ENCODE measurements at places on chromosomes 5 and 9. TPM values are rescaled to one million over a fixed set of nuclear protein-coding genes. Genes with fewer than 3 reads are reported as not detected.

DNA sequence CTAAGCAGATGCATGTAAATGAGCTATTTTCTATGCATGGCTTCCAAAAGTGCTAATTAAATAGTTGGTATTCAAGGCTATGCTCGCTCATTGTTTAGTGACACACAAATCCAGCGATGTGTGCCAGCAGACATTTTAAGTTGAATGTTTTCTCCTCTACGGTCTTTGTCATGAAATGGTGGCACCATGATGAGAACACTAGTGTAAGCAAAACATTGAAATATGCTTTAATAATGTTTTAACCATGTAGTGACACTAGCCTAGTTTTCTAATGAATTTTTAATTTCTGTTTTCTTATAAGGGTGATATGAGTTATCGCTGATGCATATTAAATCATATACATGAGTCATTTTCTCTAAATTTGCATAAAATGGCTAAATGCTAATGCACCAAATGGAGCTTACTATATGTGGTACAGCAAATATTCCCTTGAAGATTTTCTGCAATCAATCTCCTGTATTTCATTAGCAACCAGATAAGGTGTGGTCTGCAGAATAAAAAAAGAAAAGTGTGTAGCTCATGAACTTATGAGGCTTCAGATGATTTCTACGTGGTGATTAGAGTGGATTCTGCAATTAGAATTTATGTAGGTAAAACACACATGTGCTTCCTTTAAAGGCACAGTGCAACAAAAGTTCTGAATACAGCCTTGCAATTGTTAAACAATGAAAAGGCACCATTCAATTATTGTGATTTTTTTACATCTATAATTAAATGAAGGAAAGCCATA lies 226.6 kb downstream of the MEF2C start:
- no peak for DNase-seq
- H3K27ac ChIP-seq, result no peak overlapping the region
- H3K4me3 ChIP-seq, result no peak overlapping the region
- peaks cover 19% of the 10 kb centered on the region for H3K4me1 ChIP-seq
- peaks cover 19% of the 10 kb centered on the region for H3K27me3 ChIP-seq

DNA sequence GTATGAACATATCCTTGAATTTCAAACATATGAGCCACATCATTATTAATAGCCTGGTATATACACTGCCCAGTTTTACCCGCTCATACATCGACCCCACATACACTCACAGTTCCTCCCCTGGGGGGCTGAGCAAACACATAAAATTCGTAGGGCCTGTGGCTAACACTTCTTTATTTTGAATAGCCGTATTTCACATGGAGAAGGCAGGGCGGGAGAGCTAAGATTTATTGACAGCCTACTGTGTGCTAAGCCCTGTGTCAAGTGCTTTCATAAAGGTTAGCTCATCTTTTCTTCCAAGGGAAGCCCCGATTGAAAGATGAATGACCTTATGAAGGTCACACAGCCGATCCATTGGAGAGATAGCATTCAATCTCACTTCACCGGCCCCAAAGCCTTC lies 134.4 kb downstream of the ENC1 start:
- no peak overlapping the region for H3K4me3 ChIP-seq
- no peaks in the 10 kb centered on the region for H3K4me1 ChIP-seq
- H3K27ac ChIP-seq, result no peak overlapping the region
- no peaks in the 10 kb centered on the region for H3K36me3 ChIP-seq
- DNase-seq, result no peak

DNA sequence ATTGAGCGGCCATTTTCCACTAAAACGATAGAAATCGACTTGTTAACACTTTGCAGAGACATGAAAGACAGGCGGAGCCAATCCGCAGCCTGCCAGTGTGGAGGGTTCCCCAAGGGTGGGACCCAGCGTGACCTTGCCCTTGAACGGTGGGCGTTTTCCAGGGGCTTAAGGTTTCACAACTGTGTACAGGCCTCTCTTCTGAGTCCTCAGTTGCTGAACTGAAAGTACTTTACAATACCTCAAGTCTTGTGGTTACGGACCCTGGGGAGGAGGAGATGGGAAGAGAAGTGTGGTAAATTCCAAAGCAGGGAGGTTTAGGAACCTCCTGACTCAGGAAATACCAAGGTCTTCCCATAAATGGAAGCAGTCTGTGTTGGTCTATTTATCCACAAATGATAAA lies 68.2 kb upstream of the CKMT2 start:
- no peaks in the 10 kb centered on the region for H3K4me1 ChIP-seq
- DNase-seq, result no peak
- H3K27ac ChIP-seq, result no peak overlapping the region
- H3K4me3 ChIP-seq, result no peak overlapping the region
- no peaks in the 10 kb centered on the region for H3K36me3 ChIP-seq

PRLR gene
- total RNA-seq, result 0.23 TPM

DNA sequence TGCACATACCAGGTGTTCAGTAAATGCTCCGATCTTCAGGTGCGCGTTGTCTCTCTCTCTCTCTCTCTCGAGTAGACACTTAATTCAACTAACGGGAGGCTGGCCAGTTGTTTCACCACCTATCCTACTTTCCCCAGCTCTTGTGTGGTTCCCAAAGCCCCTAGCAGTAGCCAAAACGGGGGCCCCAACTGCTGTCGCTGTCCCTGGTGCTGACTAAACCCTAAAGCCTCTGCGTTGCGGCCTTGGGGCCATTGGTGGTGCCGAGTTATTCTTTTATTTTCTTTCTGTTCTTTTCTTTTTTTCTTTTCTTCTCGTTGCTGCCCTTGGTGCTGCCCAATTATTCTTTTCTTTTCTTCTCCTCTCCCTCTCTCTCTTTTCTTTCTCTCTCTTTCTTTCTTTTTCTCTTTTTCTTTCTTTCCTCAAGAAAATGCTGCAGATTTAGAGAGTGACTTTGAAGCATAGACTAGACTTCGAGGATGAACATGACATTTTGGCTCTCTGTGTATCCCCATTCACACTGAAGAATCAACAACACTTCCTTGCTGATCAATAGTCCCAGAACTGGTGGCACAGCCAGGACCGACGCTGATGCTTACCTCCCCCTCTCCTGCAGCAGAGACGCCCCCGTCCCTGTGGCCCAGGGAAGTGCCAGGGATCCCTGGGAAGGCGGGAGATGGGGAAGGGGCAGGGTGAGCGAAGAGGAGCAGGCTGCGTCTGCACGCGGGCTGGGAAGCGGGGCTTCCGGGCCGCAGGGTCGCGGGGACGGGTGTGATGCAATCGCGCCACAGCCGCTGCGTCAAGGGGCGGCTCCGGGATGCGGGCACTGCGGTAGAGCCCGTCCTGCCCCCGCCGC lies at the start of gene FBLL1:
TSS of gene FBLL1 (plus strand) at position 785 of the 853 bp plus-strand sequence. CDS start 200 bp downstream, outside the sequence.
- no peaks in the 10 kb centered on the region for H3K4me1 ChIP-seq
- no peak for DNase-seq
- no peaks in the 10 kb centered on the region for H3K36me3 ChIP-seq
- no peak within 1 kb of the TSS for H3K27ac ChIP-seq
- peak within 1 kb of the TSS; percentile 62 for H3K4me3 ChIP-seq
- peaks cover 7% of the 10 kb centered on the region for H3K27me3 ChIP-seq

SLC36A3 gene
- total RNA-seq, result not detected

- H3K4me1 ChIP-seq, result peaks cover 40% of the 10 kb centered on the region
- peak overlapping the region; percentile 94 for H3K27ac ChIP-seq
- H3K4me3 ChIP-seq, result no peak overlapping the region
- H3K36me3 ChIP-seq, result peaks cover 59% of the 10 kb centered on the region
- DNase-seq, result no peak
Measured at GRCh38 chr9:120904978-120905301, 21.7 kb downstream of the TRAF1 start.

DNA sequence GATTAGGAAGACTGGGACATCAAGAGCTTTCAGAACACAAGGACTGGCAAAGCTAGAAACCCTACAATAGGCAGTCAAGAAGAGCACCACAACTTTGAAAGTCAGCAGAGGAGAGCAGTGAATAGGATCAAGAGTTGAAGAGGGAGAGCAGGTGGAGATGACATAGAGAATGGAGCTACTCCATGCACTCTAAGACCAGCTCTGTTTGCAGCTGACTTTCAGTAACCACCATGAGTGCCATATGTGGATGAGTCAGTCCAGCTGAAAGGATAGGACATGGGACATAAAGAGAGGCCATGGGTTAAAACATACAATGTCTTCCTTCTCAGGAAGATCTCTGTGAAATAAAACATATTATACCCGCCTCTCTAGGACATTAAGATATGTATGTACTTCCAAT lies 289.1 kb upstream of the KLF4 start:
- H3K36me3 ChIP-seq, result no peaks in the 10 kb centered on the region
- no peak overlapping the region for H3K4me3 ChIP-seq
- DNase-seq, result no peak
- no peaks in the 10 kb centered on the region for H3K27me3 ChIP-seq

DNA sequence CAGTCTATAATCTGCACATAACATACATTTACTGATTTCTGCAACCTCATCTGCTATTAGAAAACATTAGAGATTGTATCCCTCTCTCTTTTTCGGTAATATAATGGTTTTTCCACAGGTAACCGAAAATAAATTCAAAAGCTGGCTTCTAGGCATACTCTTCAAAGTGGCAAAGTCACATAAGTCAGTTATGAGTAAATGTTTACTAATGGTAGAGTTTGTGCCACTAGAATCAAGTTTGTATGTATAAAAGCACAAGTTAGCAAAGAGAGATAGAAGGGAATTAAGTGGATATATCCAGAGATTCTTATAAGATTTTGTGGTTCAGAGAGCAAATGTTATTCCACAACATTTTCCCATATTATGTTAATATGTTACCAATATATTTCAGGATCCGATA lies 86.9 kb downstream of the MYO10 start:
- no peaks in the 10 kb centered on the region for H3K4me1 ChIP-seq
- H3K27ac ChIP-seq, result no peak overlapping the region
- no peak for DNase-seq
- no peaks in the 10 kb centered on the region for H3K36me3 ChIP-seq
- no peaks in the 10 kb centered on the region for H3K27me3 ChIP-seq
- H3K4me3 ChIP-seq, result no peak overlapping the region

MARCOL gene
- not detected for total RNA-seq

CDC14B gene
- total RNA-seq, result 7.2 TPM

GRCh38 chr5:14455814-14456321 lies 125.7 kb upstream of the OTULINL start:
- peaks cover 2% of the 10 kb centered on the region for H3K4me1 ChIP-seq
- no peaks in the 10 kb centered on the region for H3K27me3 ChIP-seq
- peaks cover 6% of the 10 kb centered on the region for H3K36me3 ChIP-seq
- no peak overlapping the region for H3K4me3 ChIP-seq

DNA sequence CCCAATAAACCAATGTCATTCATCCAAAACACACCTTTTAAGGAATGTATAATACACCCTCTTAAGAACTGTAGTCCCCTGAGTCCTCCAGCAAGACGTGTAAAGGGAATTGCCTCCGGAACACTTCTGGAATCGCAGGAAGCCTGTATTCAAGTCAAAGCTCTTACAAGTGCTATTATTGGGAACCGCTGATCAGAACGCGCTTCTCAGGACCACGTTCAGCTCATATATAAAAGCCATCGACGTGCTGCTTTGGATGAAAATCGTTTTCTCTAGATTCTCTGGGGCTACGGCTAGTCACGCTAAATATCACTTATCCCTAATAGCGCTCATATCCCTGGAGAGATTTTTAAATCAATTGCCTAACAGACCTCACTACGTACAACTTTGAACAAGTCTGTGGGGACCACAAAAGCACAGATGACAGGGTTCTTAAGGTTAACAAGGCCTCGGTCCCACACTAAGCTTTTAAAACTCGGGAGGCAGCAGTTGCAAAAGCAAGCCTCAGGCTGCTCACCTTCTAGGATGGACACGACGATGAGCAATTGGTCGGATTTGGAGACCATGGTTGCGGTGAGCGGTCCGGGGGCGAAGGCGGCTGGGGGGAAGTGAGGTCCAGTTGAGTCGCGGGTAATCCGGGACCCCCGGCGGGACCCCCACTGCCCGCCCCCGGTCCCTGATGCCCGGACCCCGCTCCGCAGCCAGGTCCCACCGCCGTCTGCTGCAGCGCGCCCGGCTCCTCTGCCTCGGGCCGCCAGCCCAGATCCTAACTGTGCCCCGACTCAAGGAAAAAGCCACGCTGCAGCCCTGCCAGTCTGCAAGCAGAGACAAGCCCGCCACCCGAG lies 548 bp downstream of the CEP120 start:
- H3K27me3 ChIP-seq, result no peaks in the 10 kb centered on the region
- DNase-seq, result no peak
- H3K4me3 ChIP-seq, result peak overlapping the region; percentile 90
- peaks cover 2% of the 10 kb centered on the region for H3K36me3 ChIP-seq
- H3K27ac ChIP-seq, result peak overlapping the region; percentile 99

ANKRD34B gene
- total RNA-seq, result not detected

C5 gene
- 2.4 TPM for total RNA-seq

ZNF879 gene
- 6.5 TPM for total RNA-seq

MCTP1 gene
- total RNA-seq, result 2.3 TPM

GRCh38 chr5:135546912-135547311 lies 11.1 kb upstream of the NEUROG1 start:
- no peak overlapping the region for H3K27ac ChIP-seq
- no peak overlapping the region for H3K4me3 ChIP-seq
- H3K4me1 ChIP-seq, result peaks cover 17% of the 10 kb centered on the region
- DNase-seq, result no peak

GRCh38 chr9:91382298-91382697 lies 20.6 kb upstream of the AUH start:
- no peaks in the 10 kb centered on the region for H3K36me3 ChIP-seq
- no peak overlapping the region for H3K4me3 ChIP-seq
- H3K4me1 ChIP-seq, result no peaks in the 10 kb centered on the region
- no peak overlapping the region for H3K27ac ChIP-seq
- DNase-seq, result no peak

DNA sequence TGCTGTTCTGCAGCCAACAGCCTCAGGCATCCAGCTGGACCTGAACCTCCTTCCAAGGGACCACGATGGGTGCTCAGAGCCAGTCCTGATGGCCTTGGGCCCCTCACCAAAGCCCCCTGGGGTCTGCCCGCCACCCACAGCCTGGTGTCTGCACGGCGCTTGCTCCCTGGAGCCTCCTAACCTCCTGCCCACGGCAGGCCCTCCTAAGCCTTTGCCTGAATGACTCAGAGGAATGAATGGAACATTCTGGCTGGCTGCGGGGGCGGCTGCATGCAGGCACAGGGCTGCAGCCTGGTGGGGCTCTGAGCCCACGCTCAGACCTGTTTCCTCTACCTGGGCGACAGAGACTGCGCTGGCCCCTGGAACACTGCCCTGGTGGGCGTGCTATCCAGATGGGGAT lies 6.9 kb downstream of the SOHLH1 start:
- H3K36me3 ChIP-seq, result no peaks in the 10 kb centered on the region
- H3K4me3 ChIP-seq, result no peak overlapping the region
- no peak overlapping the region for H3K27ac ChIP-seq
- H3K27me3 ChIP-seq, result peaks cover 25% of the 10 kb centered on the region

EPB41L4A gene
- 1.5 TPM for total RNA-seq

C9orf153 gene
- total RNA-seq, result not detected

- no peak overlapping the region for H3K4me3 ChIP-seq
- no peak for DNase-seq
- H3K4me1 ChIP-seq, result peaks cover 19% of the 10 kb centered on the region
- no peaks in the 10 kb centered on the region for H3K27me3 ChIP-seq
- no peaks in the 10 kb centered on the region for H3K36me3 ChIP-seq
- H3K27ac ChIP-seq, result no peak overlapping the region
Measured at GRCh38 chr5:111731638-111732037, 25.4 kb downstream of the NREP start.

GRCh38 chr5:141613344-141613743 lies 5.5 kb downstream of the DIAPH1 start:
- no peaks in the 10 kb centered on the region for H3K27me3 ChIP-seq
- DNase-seq, result no peak
- H3K27ac ChIP-seq, result peak overlapping the region; percentile 14
- peaks cover 73% of the 10 kb centered on the region for H3K4me1 ChIP-seq

CEL gene
- total RNA-seq, result 7.9 TPM

GRCh38 chr9:134293611-134294152 lies 32.6 kb upstream of the RXRA start:
- H3K27ac ChIP-seq, result no peak overlapping the region
- no peaks in the 10 kb centered on the region for H3K27me3 ChIP-seq
- H3K4me3 ChIP-seq, result peak overlapping the region; percentile 52
- DNase-seq, result no peak
- H3K36me3 ChIP-seq, result no peaks in the 10 kb centered on the region
- H3K4me1 ChIP-seq, result no peaks in the 10 kb centered on the region
